GM20000 (cell line): ENCODE measurements at places on chromosomes 11 and 22.
A peak's percentile ranks its signal among the peaks of the same experiment; 100 is the strongest.

- no peak for DNase-seq
These were observed 13.6 kb upstream of the MUC2 start for GRCh38 chr11:1060852-1061616.

DNA sequence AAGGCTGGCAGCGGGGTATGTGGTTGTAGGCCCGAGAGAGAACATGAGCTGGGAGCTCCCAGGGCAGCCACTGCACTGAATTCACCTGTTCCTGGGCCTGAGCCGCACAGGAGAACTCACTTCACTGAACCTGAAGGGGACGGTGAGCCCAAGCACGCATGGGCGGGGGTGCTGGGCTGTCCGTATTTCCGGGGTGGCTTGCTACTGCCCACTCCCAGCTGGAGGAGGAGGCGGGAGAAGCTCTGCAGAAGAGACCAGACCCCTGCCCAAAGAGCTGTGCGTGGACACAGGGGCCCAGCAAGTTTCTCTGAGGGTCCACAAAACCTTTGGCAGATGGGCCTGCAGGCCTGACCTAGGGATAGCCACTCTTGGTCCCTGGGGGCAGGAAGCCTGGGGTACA lies 4.8 kb downstream of the TTLL12 start:
- DNase-seq, result no peak

DNA sequence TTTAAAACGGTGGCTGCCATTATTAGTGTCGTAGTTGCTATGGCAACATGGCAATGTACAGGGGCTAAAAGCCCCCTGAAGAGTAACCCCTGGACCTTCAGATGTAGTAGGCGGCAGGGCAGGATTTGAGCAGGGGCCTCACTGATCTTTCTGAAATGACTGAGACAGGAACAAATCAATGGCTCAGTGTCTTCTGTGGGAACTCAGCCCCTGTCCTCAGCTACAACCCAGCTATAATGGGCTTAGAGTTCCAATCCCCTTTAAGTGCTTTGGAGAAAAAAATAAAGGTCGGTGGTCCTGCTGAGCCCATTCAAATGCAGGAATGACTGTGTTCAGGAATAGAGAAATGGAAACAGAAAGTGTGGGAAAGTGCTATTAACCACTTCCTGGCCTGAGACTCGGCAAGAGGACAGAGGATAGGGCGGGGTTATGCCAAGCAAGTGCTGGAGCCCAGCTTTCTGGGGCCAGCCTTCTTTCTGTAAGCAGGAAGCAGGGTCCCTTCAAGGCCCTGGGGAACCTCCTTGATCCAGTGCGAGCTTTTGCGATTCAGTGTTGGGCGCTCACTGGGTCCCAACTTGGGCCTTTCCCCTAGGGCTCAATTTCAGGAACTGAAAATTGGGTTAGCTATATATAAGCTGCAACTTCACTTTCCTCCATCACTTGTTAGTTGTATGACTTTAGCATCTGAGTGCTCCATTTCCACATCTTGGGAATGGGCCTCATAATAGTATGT lies 6.1 kb upstream of the CD82 start:
- DNase-seq, result peak; percentile 53

- DNase-seq, result no peak
These were observed 6.4 kb upstream of the SYT9 start for GRCh38 chr11:7245341-7245740.
